ENCODE measurements at places on chromosomes 6 and 20. TPM values are rescaled to one million over a fixed set of nuclear protein-coding genes. Genes with fewer than 3 reads are reported as not detected.

APCDD1L gene
- not detected for total RNA-seq

LY6G6D gene
- not detected for total RNA-seq

EYS gene
- total RNA-seq: not detected

- no peak for DNase-seq
These were observed 146.4 kb upstream of the STXBP5 start for GRCh38 chr6:147057705-147058342.

DNA sequence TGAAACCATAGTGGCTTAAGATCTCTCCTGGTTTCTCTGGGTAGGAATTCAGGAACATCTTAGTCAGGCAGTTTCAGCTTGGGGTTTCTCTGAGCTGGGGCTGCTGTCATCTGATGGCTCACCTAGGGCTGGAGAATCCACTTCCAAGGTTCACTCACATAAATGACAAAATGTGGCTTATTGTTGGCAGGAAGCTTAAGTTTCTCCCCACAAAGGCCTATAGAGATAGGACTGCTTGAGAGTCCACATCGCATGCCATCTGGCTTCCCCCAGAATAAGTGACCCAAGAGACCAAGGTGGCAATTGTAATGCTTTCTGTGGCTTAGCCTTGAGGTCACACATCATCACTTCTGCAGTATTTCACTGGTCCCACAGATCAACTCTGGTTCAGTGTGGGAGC, 131.4 kb downstream of the EDN1 start:
- DNase-seq: no peak

- DNase-seq: no peak
These were observed 135.4 kb downstream of the REV3L start for GRCh38 chr6:111347589-111347988.

- DNase-seq: no peak
These were observed 26.3 kb upstream of the UBR2 start for GRCh38 chr6:42537536-42537935.

- no peak for DNase-seq
These were observed 9.2 kb upstream of the DEFB113 start for GRCh38 chr6:49978332-49979226.

GRCh38 chr6:150696190-150696589, 96.5 kb downstream of the PLEKHG1 start:
- DNase-seq: no peak

- no peak for DNase-seq
These were observed 441.0 kb downstream of the KIF16B start for GRCh38 chr20:16132036-16132798.

- DNase-seq: no peak
These were observed 12.0 kb downstream of the NCOA5 start for GRCh38 chr20:46077642-46078305.

DNA sequence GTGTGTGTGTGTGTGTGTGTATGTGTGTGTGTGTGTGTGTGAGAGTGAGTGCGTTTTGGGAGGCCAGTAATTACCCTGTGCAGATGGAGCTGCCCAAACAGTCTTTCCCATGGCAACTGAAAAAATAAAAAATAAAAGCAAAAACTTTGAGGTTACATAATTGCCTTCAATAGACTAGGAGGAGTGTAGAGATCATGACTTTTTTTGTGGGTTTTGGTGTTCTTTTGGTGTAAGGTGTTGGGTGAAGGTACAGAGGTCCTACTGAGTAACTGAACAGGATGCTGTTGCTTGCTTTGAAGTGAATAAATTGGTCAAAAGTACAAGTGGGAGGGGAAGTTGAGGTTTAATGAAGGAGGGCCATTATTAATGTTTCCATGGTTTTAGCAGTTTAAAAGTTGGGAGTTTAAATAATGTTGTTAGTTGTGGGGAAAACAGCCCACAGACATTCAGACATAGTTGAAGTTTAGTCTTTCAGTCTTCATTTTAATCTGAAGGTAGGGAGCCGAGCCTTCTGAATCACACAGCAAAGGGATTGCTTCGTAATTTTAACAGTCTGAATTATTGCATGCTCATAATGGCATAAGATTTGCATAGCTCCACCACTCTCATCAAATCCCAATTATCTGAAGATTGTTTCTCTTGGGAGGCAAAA, 251.4 kb downstream of the PRL start:
- DNase-seq: no peak

DNA sequence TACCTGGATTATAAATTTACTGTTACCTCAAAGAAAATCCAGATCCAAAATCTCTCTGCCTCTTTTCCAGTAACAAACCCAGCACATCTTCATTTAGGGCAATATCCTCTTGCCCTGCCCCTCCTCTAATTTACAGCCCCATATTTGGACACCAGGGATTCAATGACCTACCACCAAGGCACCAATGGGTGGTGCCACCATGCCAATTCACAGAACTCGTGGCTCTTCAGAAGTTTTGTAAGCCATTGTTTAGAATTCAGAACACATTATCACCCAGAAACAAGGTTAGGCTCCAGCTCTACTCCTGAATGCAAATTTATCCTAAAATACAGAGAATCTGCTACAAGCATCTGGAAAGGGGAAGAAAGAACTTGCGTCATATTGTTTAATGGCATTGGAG, 67.8 kb upstream of the SASH1 start:
- DNase-seq: no peak

- no peak for DNase-seq
These were observed 4.7 kb upstream of the SLC22A16 start for GRCh38 chr6:110481081-110481480.

DNA sequence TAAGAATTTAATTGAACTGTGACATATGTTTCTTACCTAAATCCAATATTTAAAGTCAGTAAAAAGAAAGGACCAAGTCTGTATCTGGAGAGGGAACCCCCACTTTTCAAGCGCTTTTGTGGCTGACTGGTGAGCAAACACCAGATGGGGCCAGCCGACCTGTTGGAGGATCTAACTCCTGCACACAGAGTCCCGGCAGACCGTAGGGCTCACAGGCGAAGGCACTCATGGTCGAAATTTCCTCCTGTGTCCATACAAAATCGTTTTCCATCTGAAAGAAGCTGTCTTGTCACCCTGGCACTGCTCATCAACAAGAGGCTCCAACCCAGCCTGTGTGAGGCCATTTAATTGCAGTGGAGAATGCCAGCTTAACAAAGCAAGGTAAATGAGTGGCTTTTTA, 94.0 kb downstream of the SCML4 start:
- DNase-seq: no peak

GRCh38 chr6:167572841-167573271, 248.0 kb downstream of the TTLL2 start:
- no peak for DNase-seq

DNA sequence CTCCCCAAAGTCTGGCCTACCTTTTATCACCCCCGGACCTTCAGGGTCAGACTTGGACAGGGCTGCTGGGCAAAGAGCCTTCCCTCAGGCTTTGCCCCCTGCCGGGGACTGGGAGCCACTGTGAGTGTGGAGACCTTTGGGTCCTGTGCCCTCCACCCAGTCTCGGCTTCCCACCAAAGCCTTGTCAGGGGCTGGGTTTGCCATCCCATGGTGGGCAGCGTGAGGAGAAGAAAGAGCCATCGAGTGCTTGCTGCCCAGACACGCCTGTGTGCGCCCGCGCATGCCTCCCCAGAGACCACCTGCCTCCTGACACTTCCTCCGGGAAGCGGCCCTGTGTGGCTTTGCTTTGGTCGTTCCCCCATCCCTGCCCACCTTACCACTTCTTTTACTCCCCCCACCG, 10.3 kb downstream of the VEGFA start:
- no peak for DNase-seq

GRCh38 chr6:118101831-118102345, 194.8 kb downstream of the SLC35F1 start:
- DNase-seq: no peak
